ENCODE measurements at places on chromosomes 7 and 10.

DNA sequence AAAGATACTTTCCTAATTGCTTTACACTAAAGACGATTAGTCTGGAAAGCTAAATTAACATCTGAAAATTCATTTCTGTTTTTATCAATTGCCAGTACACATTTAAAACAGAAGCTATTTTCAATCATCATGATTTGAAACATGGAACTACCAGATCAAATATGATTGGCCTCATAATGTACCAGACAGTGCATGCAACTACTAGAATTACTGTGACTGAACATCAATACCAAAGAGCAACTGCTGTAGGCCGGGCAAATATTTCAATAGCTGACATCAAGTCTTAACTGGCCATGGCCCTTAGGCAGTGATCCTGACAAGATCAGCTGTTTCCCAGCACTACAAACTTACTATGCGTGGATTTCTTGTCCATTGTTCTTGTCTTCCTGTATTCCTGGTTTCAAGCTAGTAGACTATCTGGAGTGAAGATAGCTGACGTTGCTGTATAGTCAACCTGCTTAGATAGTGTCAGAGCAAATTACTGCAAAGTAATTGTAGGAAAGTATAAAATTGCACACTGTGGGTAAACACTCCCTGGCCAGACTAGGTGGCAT, 21.7 kb upstream of the WNT16 start:
- DNase-seq: no peak

- no peak for DNase-seq
Observed at GRCh38 chr7:86814661-86815379, 171.1 kb downstream of the GRM3 start.

- no peak for DNase-seq
Observed at GRCh38 chr10:24974976-24975375, 22.6 kb upstream of the PRTFDC1 start.

GRCh38 chr10:22436526-22436892, 91.2 kb downstream of the SPAG6 start:
- peak; percentile 50 for DNase-seq

GRCh38 chr7:24783698-24784097, 26.4 kb upstream of the GSDME start:
- no peak for DNase-seq

DNA sequence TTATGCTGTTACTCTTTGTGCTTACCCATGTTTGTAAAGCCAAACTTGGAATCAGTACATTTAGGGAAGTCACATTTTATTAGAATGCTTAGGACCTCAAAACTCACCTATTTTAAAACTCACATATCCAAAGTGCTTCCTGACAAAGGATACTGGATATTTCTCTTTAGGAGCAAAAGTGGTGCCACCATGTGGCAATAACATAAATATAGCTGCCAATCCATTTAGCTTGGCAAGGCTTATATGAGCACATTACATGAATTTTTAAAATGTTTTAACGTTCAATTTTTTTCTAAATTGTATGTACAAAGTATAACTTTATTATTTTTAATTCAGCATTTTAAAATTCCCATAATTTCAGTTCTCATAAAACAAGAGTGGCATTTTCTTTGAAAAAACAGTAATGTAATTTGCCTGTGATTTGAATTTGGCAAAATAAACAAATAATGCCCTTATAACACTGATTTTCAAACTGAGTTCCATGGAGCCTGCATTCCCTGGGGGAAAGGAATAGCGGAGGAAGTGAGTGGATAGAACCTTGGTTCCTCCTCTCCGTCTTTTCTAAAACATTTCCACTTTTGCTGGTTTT, 75.4 kb downstream of the HDAC9 start:
- no peak for DNase-seq

GRCh38 chr10:88163572-88163971, 300.1 kb downstream of the PTEN start:
- no peak for DNase-seq

DNA sequence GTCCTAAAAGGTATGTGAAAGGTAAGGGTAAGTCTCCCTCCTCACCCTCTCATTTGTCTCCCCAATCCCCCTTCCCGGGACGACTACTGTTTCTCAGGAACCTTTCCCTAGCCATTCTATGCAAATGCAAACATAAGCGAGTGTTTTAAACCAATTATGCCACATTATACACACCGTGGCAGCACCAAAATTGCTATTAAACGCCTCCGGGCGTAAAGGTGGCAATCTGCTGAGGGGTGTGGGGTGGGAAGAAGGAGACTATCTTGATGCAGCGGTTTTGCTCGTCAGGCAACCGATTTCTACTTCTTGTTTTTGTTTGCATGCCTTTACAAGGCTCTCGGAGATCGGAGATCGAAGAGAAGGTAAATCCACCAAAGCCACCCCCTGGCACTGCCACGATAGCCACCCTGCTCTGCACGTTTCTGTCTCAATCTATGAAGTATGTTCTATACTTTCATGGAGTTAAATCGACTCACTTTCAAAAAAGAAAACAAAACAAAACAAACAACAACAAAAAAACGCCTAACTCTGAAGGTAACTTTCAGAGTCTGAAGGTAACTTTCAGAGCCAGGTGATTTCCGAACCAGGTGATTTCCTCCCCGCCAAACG, 46.0 kb upstream of the CDK1 start:
- DNase-seq: peak; percentile 8

- DNase-seq: no peak
Observed at GRCh38 chr7:11491811-11492210, 340.2 kb downstream of the THSD7A start.

GRCh38 chr7:149823191-149823630, 15.0 kb upstream of the ZNF862 start:
- no peak for DNase-seq

DNA sequence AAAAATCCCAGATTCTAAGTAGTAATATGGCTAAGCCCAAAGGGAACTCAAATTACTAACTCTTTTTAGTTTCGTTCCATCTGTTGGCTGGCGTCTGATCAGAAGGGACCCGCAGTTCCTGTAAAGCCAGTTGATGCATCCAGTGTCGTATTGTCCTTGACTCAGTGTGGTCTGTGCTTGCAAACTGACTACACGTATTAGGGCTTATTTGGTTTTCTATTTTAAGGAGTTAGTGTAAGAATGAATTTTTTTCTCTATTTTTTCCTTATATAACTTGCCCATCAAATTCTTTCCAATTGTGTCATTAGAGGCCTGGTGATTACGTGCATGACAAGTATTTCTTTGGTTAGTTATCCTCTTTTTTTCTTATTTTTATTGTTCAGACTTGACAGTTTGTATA, 9.7 kb downstream of the ABCA13 start:
- DNase-seq: no peak

- DNase-seq: no peak
Observed at GRCh38 chr7:36896418-36896817, 172.1 kb upstream of the AOAH start.

- no peak for DNase-seq
Observed at GRCh38 chr10:125085258-125086054, 74.9 kb downstream of the CTBP2 start.

DNA sequence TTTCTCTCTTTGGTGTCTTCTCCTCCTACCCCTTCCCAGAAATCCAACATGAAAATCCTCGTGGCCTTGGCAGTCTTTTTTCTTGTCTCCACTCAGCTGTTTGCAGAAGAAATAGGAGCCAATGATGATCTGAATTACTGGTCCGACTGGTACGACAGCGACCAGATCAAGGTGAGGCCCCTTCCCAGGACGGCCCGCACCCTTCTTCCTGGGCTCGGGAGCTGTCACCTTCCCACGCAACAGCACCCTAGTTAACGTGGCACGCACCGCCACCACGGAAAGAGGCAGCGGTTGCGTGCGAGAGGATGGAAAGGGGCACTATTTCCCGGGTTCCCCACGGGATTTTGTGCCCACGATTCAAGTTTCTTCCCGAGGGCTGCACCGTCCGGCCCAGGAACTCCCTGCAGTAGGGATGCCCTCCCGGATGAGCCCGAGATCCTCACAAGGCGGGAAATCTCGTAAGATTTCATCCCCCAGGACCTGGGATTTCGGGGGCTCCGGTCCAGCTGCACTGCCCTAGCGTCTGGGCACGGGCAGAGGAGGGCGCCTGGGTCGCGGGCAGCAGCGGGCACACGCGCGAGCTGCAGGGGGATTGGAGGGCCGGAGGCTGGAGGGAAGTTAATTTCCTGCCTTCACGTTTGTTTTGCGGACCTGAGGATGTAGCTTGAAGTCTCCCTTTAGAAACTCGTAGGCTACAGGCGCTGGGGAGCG, 834 bp downstream of the TAC1 start:
- DNase-seq: no peak

- DNase-seq: no peak
Observed at GRCh38 chr7:137888241-137888640, 41.5 kb upstream of the DGKI start.

GRCh38 chr10:31121757-31122577, 90.3 kb upstream of the ZNF438 start:
- no peak for DNase-seq
